ENCODE measurements at places on chromosomes 2 and 18.

DNA sequence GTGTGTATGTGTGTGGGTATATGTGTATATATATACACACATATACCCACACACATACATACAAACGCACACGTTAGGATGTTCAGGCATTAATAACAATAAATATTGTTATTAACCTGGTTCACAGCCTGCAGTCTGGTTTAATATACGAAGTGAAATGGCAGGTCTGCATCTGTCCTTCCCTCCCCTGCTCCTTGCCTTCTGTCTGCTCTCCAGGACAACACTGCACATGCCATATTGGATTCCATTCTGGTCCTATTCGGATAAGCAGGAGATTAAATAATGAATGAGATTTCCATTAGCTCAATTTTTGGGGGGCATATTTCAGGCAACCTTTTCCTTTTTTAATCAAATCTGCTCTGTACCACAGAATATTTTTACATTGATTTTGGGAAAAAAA is 158.0 kb downstream of the CELF4 start:
- DNase-seq = no peak

- DNase-seq = no peak
These were observed 311.7 kb upstream of the PKDCC start for GRCh38 chr2:41736105-41736567.

DNA sequence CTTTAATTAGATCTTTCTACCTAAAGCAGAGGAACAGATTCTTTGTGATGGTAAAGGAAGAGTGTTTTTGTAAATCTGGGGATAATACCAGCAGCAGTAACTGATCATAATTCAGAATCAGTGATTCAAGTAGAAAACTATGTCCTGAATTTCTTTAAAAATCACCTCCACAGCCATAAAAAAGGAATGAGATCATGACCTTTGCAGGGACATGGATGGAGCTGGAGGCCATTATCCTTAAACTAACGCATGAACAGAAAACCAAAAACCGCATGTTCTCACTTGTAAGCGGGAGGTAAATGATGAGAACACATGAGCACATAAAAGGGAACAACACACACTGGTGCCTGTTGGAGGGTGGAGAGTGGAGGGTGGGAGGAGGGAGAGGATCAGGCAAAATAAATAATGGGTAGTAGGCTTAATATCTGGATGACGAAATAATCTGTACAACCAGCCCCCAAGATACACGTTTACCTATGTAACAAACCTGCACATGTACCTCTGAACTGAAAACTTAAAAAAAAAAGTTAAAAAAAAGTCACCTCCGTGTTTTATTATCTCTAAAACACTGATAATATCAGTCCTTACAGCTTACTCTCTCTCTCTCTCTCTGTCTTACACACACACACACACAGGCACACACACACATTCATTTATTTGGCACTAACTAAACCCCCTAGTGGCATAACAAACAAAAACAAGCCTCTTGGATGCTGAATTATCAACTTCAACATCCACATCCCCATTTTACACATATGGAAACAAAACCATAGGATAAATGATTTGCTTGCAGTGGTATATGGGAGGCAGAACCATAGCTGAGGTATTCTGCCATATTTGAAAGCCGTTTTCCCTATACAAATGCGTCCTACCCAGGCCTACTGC is 1.4 kb downstream of the TM4SF20 start:
- no peak for DNase-seq

- no peak for DNase-seq
These were observed 29.1 kb downstream of the SLC4A3 start for GRCh38 chr2:219656526-219656925.

DNA sequence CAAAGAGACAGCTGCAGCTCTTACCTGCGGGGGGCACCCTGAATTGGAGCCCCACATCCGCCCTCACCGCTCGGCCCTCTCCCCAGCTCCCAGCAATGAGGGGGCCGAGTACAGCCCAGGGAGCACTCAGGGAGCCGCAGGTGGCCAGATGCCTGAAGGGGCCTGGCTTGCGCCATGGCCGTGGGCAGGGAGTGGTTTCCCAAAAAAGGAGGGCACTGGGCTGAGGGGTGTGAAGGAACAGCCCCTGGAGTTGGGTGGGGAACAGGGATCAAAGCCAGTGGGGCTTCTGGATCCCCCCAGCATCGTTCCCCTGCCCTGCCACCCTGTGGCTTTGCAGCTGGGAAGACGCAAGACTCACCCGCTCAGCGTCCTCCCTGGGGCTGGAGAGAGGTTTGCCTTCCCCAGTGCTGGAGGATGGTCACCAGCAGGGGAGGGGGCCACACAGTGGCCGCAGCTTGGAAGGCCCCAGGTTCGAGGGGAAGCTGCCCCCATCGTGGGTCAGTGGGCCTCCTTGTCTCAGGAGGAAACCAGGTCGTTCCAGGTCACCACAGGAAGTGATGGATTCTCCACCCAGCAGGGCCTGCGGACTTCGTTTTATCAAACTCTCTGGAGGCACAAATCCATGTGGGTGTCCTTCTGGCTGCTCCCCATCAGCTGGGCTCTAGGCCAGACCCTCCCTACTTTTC is 68.2 kb upstream of the HPCAL1 start:
- DNase-seq = no peak

- DNase-seq = no peak
These were observed 24.2 kb downstream of the CTIF start for GRCh38 chr18:48563027-48563426.

- no peak for DNase-seq
These were observed 9.6 kb upstream of the ALPK2 start for GRCh38 chr18:58638441-58638840.

GRCh38 chr2:111990856-111991255 is 64.2 kb upstream of the TMEM87B start:
- DNase-seq = no peak

GRCh38 chr2:49000695-49001094 is 153.6 kb downstream of the FSHR start:
- no peak for DNase-seq

DNA sequence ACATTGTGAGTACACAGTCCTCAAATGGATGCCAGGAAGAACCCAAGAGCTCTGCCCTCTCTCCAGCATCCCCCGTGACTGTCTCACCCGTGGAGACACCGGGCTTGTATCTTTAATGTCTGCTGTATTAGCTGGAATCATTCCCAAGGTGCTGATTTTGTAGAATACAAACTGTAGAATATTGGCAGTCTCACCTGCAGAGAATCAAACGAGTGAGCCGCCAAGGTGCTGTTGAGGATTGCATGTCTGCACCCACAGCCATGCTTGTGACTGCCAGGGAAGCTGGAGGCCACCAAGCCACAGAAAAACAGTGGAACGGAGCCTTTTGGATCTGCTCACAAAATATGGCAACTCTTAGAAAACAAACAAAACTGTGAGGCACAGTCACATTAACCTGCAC is 37.5 kb downstream of the TMEM18 start:
- DNase-seq = no peak

GRCh38 chr2:39640107-39640506 is 25.6 kb upstream of the TMEM178A start:
- DNase-seq = no peak
